ENCODE measurements at places on chromosomes 1 and 21.

DNA sequence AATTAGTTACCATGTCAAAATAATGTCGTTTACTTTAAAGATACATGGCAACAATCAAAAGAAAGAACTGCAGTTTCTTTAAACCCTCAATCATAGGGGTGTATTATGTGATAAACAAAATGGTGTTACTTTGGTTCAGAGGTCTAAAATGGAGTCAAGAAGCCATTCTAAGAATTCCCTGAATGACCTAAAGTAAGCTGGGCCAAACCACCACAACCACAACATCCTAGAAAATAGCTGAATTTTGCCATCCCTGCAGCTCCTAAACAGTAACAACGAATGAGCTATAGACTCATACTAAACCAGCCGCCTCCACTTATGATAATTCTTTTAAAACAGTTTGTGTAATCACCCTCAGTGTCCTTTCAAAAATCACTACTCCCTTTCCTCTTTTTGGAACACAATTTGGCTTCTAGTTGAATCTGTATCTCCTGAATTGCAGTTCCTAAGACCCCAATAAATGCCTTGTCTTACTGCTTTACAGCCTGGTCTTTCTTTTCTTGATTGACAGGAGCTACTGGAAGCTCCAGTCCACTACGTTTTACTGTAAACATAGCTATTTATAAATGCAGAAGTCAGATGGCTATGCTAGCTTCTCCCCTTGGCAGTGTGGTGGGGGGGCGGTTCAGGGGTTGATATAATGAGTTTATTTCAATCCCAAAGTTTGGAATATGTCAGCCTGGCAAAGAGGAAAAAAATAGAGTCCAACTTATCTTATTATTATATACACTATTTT, 84.3 kb downstream of the PLPPR4 start:
- DNase-seq = no peak

GRCh38 chr1:45326627-45327623, at the start of gene HPDL:
HPDL (plus strand) TSS chr1:45326895; CDS start chr1:45327149, 254 bp downstream.
- no peak for DNase-seq

DNA sequence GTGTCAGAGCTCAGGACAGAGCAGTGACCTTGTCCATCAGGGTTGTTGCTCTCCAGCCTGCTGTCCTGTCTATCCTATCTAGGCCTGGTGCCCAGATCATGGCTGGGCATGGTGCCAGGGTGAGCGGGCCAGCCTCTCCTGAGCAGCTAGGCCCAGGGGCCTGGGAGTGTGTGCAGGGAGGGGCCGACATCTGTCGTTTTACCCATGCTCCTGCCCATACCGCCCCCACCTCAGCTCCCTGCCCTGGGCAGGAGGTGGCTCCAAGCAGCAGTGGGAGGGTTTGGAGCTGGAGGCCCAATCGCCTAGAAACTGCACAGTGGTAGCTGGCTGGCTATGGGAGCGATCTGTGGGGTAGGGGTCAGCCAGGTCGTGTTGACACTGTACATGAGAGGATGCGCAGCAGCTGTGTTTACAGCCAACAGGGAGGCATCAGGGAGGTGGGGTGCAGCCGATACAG, 6.5 kb downstream of the INSRR start:
- no peak for DNase-seq

GRCh38 chr1:47184090-47184821, 5.6 kb downstream of the PDZK1IP1 start:
- no peak for DNase-seq

DNA sequence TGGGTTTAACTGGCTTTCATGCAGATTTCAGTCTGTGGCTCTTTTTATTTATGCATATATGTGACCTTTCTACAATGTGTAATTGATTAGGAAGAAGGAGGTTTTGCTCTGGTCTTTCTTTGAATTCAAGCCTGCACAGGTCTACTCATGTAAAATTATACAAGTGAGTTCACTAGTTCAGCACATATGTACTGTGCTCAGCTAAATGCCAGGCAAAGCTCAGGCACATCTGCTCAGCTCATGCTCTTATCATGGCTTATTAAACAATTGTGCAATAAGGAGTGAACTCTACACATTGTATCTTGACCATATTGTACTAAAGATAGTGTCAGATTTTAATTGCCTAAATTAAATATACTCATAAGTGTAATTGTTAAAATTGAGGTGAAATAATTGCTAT, 378.4 kb downstream of the ADGRL2 start:
- no peak for DNase-seq

DNA sequence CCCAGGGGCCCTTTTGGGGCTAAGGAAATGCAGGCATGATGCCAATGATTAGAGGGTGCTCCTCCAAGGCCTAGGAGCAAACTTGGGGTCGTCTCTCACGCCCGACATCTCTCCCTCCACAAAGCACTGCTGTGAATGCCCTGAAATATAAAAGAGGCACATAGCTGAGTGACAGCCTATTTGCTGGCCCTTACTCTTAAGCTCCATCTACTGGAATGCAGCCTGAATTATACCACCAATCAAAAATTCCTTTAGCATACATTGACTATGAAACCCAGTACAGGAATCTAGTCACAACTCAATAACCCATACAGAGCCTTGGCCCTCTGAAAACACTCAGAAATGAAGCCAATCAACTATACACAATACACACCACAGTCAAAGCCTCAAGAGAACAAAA, 105.5 kb downstream of the LRIG2 start:
- DNase-seq = no peak

GRCh38 chr1:56196839-56197238, 382.5 kb downstream of the PLPP3 start:
- no peak for DNase-seq

DNA sequence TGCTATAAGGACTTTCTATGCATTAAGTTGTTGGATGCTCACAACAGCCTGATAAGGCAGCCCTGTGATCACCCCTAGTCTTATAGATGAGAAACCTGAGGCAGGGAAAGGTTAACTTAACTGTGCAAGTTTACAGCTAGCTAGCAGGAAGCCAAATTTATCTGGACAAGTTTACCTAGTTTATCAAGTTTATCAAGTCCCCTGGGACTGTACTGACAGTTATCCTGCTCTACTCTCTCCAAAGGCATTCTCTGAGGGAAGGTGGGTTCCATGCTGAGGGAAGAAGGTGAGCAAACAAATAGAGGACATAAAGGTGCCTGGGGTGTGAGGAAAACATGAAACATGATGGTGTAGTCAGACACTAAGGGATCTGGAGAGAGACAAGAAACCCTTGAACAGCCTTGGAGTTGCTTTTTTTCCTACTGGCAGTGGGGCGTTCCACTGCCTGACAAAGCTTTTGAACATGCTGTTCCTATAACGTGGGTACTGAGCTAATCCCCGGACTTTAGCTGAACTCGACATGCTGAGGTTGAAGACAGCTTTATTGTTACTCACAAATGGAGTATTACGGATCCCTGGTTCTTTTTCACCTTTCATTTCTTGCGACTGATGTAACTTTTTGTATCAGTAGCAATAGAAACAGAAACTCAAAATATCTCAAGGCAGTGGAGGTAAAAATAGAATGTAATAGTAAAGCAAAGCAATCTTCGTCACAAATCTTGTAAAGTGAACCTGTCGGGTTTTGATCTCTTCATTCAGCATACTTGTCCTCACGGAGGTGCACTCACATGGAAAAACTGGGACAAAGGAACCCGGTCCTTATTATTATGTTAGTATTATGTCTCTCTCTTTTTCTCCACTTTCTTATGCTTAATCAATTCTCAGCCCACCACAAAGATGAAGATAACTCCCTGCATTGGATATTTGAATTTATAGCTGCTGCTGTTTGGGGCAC, 42.4 kb upstream of the ESRRG start:
- DNase-seq = no peak

DNA sequence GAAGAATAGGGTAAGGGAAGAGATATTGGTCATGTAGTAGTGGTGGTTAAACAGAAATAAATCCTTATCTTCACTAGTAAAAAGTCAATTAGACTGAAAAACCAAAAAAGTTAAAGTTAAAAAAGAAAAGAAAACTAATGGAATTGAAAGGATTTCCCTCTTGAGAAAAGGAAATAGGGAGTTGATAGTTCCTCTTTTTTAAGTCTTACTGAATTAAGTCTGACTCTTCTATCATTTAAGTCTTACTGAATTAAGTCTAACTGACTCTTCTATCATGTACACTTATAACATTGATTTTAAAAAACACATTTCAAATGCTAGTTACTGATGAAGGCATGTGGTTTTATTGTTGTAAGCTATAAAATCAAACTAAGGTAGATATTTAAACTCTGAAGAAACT, 49.5 kb upstream of the TENT5C start:
- no peak for DNase-seq

DNA sequence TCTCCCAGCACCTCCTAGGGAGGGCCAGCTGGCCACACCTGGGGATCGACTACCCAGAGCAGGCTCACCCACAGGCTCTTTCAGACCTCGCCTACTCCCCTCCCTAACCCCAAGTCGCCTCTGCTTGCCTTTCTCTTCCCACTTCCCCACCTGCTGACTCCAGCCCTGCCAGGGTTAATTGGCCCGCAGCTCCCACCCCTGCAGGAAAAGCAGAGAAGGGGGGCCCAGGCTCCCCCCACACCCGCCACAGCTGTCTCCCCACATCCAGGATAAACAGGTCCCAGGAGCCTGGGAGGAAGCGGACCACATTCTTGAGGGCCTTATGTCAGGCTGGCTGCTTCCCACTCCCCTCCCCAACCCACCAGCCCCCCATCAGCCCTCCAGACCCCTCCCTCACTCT, 45.0 kb downstream of the TAS1R2 start:
- no peak for DNase-seq

- DNase-seq = no peak
Observed at GRCh38 chr1:1298861-1299685, 8.7 kb downstream of the ACAP3 start.

DNA sequence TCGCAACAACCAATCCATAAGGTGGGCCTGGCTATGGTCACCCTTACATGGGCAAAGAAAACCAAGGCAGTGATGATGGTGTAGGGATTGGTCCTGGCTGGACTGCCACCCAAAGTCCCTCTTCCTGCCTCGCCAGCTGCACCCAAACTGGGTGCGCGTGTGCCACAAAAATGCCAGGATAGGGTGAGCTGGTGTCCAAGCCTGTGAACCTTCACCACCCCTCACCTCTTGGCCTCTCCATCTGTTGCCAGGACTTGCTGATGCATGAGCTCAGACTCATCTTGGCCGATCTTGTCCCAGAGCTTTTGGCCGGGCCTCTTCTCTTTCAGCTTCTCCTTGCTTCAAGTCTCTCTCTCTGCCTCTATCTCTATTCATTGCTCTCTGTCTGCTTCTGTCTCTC, 41.8 kb downstream of the FOXD2 start:
- DNase-seq = no peak

DNA sequence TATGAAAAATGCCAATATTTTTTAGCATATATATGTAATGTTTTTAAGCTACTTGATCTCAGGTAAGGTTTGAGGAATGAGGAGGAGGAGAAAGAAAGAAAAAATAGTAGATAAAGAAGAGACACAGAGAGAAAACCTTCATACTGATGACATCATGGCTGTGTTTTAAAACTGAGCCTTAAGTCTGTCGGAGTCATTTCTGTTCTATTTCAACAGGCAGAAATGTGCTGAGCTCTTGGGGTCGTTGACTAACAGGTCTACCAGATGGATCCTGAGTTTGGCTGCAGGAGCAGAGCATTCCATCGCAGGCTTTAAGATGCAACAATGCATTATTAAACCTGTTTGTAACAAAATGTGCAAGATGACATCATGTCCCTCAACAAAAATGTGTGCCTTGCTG, 356.0 kb downstream of the TGFB2 start:
- no peak for DNase-seq

GRCh38 chr1:158140764-158141192, 39.9 kb upstream of the CD1D start:
- no peak for DNase-seq

DNA sequence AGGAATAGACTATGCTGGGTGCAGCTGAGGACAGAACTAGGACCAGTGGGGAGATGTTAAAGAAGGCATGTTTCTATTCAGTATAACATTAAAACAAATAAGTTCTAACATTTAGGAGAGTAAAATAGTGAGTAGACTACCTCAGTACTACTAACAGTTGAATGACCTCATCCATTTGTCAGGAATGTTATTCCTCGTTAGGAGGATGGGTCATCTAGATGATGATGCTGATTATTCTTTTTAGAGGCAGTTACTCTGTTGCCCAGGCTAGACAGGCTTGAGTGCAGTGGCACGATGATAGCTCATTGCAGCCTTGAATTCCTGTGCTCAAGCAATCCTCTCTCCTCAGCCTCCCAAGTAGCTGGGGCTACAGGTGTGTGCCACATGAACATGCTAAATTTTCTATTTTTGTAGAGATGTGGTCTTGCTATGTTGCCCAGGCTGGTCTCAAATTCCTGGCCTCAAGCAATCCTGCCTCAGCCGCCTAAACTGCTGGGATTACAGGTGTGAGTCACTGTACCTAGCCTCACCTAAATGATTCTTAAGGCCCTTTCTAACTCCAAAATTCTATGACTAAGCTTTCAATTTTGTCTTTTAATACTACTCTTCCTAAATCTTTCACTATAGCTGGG, 9.3 kb downstream of the EEIG2 start:
- no peak for DNase-seq

DNA sequence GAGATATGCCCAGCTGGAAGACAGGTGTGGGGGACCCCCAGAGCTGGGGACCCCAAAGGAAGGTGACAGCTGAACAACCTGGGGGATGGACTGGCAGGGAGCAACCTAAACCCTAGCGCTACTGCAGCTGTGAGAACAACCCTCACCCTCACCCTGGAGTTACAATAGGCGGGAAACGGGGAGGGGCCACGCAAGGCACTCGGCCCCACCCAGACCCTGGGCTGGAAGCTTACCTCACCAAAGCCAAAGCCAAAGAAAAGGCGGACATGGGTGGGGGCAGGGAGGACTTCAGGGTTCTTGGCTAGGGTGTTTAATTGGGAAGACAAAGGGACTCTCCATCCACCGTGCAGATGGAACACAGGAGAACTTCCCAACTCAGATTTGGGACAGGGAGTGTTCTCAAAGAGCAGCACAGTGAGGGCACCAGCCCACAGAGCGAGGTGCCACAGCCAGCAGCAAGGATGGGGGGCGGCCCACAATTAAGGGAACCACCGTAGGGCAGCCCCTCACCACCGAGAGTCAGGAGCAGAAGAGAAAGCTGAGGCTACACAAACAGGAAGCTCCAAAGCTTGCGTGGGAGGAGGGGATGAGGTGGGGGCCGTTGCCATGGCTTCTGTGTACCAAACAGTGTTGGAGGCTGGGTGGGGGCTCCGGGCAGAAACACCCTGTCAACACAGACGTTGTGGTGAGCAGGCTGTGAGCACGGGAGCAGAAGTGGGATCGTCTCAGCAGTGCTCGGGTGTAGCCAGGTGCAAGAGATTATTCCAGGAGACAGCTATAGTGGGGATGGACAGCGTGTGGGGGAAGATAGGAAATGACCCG, 1.9 kb downstream of the TAGLN2 start:
- no peak for DNase-seq

GRCh38 chr1:99363531-99363930, 99.2 kb downstream of the PLPPR4 start:
- no peak for DNase-seq
